ENCODE measurements at places on chromosomes 7 and 10.

GRCh38 chr7:16021851-16022250, 335.4 kb upstream of the MEOX2 start:
- DNase-seq, result no peak

GRCh38 chr7:43849047-43849446, 20.3 kb downstream of the MRPS24 start:
- DNase-seq, result no peak

DNA sequence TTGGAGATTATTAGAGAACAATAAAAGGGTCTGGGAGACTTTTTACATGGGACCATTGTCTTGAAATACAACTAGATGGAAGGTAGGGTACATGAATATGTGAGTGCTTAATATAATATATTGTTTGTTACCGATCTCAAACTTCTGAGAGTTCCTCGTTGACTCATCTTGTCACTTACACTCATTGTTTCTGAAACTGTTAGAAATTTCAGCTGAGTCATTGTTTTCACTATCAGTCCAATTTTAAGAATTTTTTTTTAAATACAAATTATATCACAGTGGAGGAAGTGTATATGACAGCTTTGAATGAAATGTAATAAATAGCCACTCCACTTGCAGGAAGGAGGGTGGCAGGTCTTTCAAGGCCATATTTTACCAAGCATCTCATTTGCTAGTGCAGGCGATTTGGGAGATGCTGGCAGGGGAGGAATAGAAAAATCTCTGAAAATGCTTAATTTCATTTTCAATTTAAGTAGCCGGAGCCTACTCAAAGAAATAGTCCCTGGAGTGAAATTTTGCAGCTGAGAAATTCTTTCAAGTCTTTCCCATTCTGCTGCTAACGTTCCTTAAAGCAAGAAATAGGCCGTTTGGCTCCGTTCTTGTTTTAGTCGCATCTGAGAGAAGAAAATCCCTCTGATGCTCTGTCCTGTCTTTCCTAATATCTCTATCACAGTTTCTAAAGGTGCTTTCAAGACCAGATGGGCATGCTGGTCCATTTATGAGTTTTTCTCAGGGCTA, 1404.2 kb upstream of the CELF2 start:
- DNase-seq, result no peak

GRCh38 chr7:139509535-139509934, 13.9 kb upstream of the CLEC2L start:
- DNase-seq, result no peak

DNA sequence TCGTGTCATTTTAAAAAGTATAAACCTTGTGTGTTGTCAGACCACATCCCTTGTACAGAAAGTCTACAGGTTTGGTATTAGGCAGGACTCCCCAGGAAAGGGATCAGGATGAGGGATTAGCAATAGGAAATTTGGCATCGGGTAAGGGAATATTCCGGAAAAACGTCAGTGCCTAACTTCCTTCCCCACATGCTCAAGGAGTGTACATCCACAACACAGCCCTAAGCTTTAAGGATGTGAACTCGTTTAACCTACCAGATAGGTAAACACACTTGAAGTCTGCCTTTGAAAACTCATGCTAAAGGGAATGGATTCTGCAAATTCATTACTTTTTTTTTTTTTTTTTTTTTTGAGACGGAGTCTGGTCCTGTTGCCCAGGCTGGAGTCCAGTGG, 194.9 kb downstream of the SKIDA1 start:
- no peak for DNase-seq

GRCh38 chr10:22185586-22185985, 32.2 kb downstream of the EBLN1 start:
- no peak for DNase-seq

DNA sequence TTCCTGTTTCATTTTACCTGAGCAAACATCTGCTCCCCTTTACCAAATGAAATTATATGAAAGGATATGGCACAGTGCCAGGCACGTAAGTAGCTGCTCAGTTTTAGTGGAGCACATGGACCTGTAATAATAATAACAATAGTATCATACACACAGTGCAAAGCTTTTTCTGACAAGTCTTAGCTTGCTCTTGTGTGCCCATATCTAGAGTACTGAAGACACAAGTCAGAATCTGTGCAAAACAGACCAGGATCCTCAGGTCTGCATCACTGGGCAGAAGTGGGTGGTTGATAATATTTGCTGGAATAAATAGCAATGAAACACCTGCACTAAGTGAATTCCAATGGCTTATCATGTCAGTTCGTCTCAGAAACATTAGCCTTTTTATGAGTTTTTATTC, 85.5 kb upstream of the DKK1 start:
- DNase-seq, result no peak

DNA sequence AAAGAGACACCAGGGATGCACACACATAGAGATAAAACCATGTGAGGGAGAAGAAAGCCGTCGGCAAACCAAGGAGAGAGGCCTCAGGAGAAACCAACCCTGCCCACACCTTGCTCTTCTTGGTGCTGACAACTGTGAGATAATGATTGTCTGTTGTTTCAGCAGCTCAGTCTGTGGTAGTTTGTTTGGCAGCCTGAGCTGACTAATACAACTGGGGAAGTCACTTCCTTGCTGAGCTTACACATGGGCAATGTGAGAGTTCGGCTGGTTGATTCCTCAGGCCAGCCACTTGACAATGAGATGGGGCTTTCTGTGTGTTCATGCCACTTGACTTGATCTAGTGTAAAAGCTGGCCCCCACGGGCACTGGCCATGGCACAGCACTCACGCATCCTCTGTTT, 271.8 kb downstream of the ABCA13 start:
- DNase-seq, result no peak

GRCh38 chr7:104980841-104981671, 32.9 kb upstream of the KMT2E start:
- DNase-seq, result no peak
